ENCODE measurements at places on chromosomes 1 and 21.

DNA sequence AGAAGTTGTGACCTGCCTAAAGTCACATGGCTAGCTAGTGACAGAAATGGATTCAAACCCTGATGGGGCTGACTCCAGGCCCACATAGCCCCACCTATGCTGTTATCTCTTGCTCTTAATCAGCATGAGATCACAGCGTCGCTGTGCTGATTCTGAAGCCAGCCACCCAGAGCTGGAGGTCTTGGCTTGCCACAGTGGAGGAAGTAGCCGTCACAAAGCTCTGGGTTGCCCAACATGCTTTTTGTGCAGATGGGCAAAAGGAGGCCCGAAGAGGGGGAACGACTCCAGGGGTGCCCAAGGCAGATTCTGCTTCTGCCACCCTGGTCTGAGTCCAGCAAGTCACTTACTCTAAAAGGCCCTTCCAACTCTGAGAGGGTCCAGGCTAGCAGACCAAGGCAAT lies 14.7 kb upstream of the MFSD2A start:
- no peak for DNase-seq

DNA sequence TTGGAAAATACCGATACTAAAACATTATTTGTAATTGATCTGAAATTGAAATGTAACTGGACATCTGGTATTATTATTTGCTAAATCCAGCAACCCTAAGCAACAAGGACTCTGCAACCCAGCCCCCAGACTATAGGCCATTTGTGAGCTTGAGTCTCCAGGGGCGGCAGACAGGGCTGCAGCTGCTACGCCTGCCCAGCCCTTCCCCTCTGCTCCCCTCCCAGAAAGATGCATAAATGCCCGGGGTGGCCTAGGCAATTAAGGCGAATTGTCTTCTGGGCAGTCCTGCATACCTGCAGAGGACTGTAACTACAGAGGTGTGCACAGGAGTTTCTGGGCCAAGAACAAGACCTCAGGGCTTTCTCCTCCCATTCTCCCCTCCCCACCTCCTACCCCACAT lies 41.2 kb upstream of the LBR start:
- no peak for DNase-seq

DNA sequence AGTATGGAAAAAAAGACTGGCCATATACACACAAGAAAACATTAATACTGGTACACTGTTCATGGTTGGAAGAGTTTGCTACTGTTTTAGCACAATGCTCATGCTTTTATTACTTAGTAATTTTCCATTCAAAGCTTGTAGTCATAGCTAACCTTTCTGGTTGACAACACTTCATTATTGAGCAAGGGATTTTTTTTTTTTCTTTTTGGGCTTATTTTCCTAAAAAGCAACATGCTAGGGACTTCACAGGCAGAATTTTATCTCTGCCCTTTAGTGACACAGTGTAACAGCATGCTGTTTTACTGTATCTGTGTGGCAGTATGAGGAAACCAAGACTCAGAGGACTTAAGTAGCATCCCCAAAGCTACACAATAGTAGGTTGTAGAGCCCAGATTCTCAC lies 58.5 kb downstream of the FGGY start:
- DNase-seq, result no peak

GRCh38 chr1:74396933-74397332 lies 115.5 kb downstream of the LRRC53 start:
- DNase-seq, result no peak

GRCh38 chr1:24635195-24635843 lies 7.8 kb upstream of the SRRM1 start:
- no peak for DNase-seq

- no peak for DNase-seq
Observed at GRCh38 chr1:201551877-201552731, 13.2 kb downstream of the NAV1 start.

GRCh38 chr1:93864175-93864574 lies 14.8 kb downstream of the DNTTIP2 start:
- DNase-seq, result no peak

- DNase-seq, result no peak
Observed at GRCh38 chr1:60695716-60696171, 386.6 kb upstream of the NFIA start.

Measured in transverse colon (tissue), 4 donors.